ENCODE measurements at places on chromosomes 13 and 19.
A peak's percentile ranks its signal among the peaks of the same experiment; 100 is the strongest.

GRCh38 chr13:77065461-77066147, 38.6 kb upstream of the FBXL3 start:
- no peak for DNase-seq

GRCh38 chr13:27309401-27309958, 38.9 kb downstream of the RASL11A start:
- DNase-seq, result no peak

GRCh38 chr19:49953416-49953815, 7.6 kb downstream of the SIGLEC11 start:
- no peak for DNase-seq

GRCh38 chr19:31975461-31975860, 369.9 kb upstream of the ZNF507 start:
- DNase-seq, result no peak

- no peak for DNase-seq
These were observed 49.3 kb downstream of the UFM1 start for GRCh38 chr13:38398711-38399493.

DNA sequence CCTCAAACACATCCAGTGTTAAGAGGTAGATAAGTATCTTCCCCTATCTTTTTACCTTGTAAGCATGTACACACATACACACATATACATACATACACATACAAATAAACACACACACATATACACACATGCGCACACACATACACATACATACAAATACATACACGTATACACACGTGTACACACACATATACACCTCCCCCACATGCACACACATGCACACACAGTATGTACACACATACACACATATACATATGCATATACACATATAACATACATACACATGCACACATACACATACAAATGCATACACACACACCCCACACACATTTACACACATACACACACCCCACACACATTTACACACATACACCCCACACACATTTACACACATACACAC, 24.1 kb downstream of the ADGRE1 start:
- no peak for DNase-seq

- no peak for DNase-seq
These were observed 9.1 kb downstream of the AP2A1 start for GRCh38 chr19:49775742-49776370.

GRCh38 chr13:36753176-36753575, 65.8 kb upstream of the RFXAP start:
- DNase-seq, result no peak

DNA sequence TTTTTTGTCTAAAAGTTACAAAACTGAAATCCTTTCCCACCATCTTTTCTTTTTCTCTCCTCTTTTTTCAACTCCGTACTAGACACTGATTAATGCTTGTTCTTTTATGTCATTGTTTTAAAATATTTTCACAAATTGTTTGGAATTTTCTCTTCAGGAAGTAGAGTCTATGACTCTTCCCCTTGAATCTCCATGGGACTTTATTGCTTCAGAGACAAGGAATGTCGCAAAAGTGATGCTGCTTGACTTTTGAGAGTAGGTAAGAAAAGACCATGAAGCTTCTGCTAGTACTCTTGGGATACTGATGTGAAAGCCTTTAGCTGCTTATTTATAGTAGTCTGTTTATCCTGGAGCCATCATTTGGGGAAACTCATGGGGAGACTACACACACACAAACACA, 260.1 kb upstream of the SLC10A2 start:
- DNase-seq, result no peak

DNA sequence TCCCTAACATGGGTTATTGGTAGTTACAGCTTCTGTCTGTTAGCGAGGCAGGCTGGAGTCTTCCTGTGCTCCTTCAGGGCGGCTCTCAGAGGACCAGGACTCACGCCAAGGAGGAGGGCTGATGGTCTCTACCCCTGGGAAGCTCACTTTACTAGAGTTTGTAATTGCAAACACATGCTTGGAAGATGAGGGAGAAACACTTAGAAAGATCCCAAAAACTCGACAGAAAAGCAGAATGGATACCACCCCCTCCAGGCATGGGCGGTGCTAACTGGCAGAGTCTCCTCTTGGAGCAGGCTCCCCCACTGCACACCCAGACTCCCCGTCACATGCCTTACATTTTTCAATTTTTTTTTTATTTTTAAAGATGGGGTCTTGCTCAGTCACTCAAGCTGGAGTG, 62.0 kb downstream of the PARP4 start:
- no peak for DNase-seq

DNA sequence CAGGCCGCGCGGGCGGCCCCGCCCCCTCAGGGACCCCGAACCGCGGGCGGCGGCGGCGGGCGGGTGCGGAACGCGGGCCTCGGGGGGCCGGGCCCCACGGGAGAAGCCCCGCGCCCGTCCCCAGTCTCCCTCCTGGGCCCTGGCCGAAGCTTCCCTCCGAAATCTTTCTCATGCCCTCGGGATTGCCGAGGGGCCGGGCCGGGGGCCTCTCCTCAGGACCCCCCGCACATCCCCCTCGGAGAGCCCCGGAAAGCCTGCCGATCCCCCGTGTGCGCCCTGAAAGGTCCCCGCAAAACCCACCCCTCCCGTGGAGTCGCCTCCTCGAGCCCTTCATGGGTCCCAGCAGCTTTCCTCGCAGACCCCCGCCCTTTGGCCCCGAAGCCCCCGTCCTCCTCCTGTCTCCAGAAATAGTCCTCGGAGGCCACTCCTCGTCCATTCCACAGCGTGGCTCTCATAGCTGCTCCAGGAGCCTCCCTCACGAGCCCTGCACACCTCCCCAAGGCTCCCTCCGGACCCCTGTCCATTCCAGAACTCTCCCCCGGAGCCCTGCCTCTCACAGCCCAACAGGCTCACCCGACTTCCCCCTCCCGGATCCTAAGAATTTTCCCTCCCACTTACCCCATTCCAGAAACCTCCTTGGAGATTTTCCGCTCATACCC, 555 bp downstream of the SAMD4B start:
- no peak for DNase-seq

GRCh38 chr13:79311386-79311785, 94.7 kb downstream of the RBM26 start:
- no peak for DNase-seq

GRCh38 chr13:24005755-24006281, 108.5 kb upstream of the C1QTNF9B start:
- DNase-seq, result no peak

DNA sequence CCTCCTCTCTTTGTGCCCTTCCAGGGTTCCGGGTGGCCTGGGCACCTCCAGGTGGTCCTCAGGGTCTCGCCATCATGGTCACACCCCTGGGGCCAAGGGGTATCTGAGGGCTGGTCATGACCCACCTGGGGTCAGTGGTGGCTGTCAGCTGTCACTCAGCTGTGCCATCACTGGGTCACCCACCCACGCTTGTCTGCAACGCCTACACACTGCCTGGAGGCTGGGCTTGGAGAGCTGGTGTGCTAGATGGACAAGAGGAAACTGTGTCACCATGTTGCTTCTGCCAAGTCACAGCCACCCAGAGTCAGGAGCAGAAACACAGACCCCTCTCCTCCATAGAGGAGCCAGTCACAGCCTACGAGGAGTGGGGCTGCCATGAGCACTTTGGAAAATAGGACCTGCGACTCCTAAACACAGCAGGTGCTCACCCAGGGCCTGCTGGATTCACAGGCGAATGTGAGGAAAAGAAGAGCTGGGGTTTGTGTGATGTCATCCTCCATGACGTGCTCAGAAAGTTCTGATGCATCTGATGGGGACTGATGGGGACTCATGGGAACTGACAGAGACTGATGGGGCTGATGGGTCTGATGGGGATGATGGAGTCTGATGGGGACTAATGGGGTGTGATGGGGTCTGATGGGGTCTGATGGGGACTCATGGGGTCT, 10.7 kb upstream of the GRTP1 start:
- DNase-seq, result no peak

DNA sequence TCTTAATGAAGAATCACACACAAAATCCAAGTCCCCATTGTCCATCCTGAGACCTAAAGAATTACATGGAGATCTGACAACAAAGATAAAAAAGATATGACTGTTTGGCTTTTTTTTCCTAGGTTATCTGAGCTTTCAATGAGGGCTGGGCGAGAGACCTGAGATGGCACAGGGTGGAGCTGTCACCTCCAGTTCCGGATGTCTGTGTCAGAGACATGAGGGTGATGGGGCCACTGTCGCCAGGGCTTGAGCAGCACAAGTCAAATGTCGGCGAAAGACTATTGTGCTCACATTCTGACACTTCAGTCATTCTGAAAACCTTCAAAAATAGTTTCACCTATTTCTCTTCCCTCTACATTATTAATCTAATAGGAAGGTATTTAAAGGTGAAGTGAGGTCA, 65.7 kb downstream of the SLC7A1 start:
- no peak for DNase-seq

DNA sequence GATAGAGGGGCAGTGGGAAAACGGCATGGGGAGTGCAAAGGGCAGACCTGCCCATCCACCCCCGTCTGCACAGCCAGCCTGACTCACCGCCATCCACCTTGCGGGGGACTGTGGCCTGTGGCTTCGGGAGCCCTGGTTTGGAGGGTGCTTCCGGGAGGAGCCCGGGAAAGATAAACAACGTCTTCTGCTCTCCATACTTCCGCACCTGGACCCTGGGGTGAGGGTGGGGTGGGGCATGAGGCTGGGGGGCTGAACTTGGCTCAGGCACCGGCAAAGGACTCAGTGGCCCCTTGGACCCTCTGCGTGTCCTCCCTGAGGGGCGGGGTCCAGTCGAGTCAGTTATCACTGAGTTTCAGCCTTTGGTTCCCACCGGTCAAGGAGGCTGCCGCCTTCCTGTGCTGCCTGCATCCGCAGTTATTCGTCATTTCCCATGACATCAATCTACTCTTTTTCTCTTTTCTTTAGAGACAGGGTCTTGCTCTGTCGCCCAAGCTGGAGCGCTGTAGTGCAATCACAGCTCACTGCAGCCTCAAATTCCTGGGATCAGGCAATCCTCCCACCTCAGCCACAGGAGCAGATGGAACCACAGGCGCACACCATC, 3.2 kb downstream of the GPR108 start:
- DNase-seq, result no peak

DNA sequence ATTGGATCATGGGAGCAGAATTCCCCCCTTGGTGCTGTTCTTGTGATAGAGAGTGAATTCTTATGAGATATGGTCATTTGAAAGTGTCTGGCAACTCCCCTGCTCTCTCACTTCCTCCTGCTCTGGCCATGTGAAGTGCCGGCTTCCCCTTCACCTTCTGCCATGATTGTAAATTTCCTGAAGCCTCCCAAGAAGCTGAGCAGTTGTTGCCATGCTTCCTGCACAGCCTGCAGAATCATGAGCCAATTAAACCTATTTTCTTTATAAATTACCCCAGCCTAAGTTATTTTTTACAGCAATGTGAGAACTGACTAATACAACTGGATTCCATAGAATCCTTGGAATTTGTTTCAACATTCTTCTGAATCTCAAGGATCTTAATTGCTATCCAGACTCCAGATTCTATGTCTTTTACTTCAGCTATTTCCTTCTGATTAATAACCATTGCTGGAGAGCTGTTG, 328.1 kb downstream of the SLITRK5 start:
- DNase-seq, result no peak

DNA sequence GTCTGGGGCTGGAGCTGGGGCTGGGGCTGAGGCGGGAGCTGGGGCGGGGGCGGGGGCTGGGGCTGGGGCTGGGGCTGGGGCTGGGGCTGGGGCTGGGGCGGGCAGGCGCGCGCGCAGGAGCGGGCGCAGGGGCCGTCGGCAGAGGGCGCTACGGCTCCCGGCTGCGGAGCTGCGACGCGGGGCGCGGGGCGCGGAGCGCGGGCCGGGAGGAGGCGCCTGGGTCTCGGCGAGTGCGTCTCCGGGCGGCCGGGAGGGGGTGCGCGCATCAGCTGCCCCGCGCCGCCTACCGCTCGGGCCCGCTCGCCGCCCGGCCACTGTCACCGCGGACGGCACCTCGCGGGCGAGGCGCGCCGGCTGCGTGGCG, 422 bp upstream of the MTUS2 start:
- DNase-seq, result no peak

- DNase-seq, result no peak
These were observed 5.8 kb downstream of the PPP1R37 start for GRCh38 chr19:45098521-45099466.

- DNase-seq, result peak; percentile 41
These were observed 9.6 kb downstream of the ABHD13 start for GRCh38 chr13:108227651-108228272.

- no peak for DNase-seq
These were observed 50.7 kb downstream of the B3GLCT start for GRCh38 chr13:31250435-31250834.

GRCh38 chr13:97386801-97387484, 47.0 kb upstream of the RAP2A start:
- no peak for DNase-seq

DNA sequence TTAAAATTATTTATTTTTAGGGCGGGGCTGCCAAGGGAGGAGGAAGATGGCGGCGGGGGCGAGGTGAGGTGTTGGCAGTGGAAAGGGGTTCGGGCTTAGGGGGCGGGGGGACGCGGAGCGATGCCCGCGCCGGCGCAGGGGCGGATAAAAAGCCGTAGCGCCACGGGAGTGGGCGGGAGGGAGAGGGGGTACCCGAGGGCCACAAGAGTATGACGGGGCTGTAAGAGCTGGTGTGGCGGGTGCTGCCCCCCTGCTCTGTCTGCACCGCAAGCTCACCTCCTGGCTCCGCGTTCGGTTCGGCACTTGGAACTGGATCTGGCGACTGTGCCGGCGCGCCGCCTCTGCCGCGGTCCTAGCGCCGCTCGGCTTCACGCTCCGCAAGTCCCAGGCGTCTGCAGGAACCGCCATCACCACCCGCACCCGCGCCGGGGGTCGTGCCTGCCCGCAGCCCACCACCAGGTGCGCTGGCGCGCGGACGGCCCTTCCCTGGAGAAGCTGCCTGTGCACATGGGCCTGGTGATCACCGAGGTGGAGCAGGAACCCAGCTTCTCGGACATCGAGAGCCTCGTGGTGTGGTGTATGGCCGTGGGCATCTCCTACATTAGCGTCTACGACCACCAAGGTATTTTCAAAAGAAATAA, 265.2 kb upstream of the SGCG start:
- no peak for DNase-seq

- DNase-seq, result no peak
These were observed 46.2 kb downstream of the GATAD2A start for GRCh38 chr19:19451429-19452242.

GRCh38 chr19:719636-720344, 11.1 kb downstream of the PALM start:
- DNase-seq, result no peak

- DNase-seq, result no peak
These were observed 536 bp upstream of the AKAP8 start for GRCh38 chr19:15379999-15380647.

GRCh38 chr19:38917516-38917915, 5.5 kb upstream of the CCER2 start:
- no peak for DNase-seq
